Fibroblast of skin of back (primary cell): ENCODE measurements at places on chromosomes 1 and 21.
A peak's percentile ranks its signal among the peaks of the same experiment; 100 is the strongest.

GRCh38 chr1:12370333-12370975 is 140.6 kb downstream of the VPS13D start:
- DNase-seq = no peak

- DNase-seq = no peak
Observed at GRCh38 chr1:203597331-203598090, 29.1 kb upstream of the ATP2B4 start.

DNA sequence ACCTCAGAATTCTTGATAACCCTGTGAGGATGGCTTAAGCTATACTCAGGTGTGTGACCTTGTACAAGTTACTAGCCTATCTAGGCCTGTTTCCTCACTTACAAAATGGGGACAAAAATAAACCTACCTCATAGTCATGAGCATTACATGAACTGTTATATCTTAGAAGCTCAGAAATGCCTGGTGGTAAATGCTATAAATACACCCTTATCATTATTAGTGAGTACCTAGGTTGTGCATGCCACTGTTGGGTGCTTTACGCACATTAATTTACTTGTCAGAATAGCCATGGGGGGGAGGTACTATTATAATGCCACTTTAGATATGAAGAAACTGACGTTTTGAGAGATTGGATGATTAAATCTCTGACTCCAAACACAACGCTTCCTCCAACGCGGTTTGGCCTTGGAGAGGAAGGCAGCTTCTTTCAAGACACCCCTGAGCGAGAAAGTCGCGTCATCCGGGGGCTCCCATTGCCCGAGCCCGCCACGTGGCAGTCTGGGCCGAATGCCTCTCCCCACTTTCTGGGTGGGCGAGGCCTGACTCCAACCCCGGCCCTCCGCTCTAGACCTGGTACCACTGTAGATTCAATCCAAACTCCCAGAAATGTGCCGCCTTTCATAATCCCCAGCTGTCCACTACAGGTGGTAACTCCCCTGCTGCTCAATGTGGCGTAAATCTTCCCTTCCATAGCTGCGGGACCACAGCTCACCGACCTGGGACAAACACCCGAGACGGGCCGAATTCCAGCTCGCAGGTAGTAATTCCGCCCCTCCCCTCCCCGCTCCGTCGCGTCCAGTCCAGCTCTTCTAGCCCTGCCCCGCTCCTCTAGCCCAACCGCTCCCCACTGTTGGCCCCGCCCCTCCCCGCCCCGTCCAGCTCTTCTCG is 771 bp upstream of the RAD54L start:
- DNase-seq = peak; percentile 58

GRCh38 chr21:45991606-45992300 is 10.2 kb downstream of the COL6A1 start:
- DNase-seq = no peak

- no peak for DNase-seq
Observed at GRCh38 chr1:113191579-113192076, 118.6 kb downstream of the LRIG2 start.

DNA sequence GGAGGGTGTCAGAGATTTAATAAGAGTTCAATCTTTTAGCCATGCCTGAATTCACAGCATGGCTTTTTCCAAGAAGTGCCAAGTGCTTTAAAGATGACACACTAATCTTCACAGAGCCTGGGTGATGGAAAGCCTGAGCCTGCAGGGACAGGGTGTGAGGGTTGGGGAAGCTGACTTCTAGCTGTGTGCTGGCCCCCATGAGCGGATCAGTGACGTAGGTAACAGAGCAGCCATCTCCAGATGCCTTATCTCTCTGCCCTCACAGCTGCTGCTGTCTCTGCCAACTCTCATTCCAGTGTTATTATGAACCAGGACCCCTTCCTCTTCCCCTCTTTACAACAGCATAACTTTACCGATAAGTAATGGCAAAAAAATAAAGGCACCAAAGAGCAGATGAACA is 30.6 kb downstream of the FAM78B start:
- DNase-seq = no peak

DNA sequence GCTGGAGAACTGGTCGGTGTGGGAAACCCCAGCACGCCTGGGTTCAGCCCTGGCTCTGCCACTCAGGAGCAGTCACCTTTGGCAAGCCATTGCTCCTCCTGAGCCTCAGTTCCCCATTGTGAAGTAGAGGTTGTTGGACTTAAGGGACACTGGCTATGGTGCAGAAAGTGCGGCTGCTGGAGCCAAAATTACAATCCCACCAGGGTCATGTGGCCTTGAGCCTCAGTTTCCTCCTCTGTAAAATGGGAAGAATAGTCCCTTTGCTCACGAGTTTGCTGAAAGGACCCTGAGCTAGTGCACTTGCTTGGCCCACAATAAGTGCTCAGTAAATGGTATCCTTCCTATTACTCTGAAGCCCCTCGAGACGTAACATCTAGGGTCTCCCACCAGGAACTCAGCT is 14.6 kb upstream of the TAS1R2 start:
- no peak for DNase-seq

DNA sequence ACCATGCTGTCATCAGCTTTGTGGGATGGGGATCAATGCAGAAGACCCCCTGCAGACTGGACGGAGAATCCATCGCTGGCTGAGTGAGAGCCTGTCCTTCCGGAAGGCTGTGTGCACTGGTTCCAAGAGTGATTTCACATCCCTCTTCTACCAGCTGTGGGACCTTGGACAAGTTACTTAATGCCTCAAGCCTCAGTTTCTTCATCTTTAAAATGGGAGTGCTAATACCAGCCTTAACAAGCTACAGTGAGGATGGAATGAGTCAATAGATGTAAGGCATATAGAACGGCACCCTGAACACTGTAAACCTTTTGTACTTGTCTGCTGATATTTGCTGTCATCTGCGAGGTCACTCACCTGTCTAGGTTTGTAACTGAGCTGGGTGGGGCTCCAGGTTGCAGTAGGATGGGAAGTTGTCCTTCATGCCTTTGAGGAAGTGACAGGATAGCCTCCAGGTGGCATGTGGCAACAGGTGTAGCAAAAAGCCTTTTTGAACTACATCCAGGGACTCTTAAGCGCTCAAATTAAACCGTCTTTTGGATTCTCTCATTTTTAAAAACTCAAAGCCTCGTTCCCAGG is 27.5 kb downstream of the TMEM51 start:
- DNase-seq = no peak

DNA sequence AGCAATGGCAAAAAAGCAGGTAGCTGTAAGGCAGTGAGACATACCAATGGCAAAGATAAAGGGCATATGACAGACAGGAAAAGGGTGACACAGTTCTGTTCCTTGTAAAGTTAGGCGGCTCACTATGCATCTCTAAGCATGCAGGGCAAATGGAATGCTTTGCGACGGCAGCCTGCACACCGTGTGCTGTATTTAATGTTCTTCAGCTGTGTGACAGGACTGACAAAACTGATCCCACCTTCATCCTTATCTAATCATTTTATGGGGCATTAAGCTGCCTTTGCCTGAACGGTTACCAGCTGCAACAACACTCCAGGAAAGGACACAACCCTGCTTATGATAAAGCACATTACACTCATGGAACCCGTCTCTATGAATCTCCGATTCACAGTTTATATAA is 80.5 kb upstream of the VAV3 start:
- no peak for DNase-seq

GRCh38 chr1:83113652-83114051 is 885.3 kb downstream of the TTLL7 start:
- DNase-seq = peak; percentile 17

- peak; percentile 84 for DNase-seq
Observed at GRCh38 chr1:111742938-111743549, 3.8 kb upstream of the INKA2 start.

- no peak for DNase-seq
Observed at GRCh38 chr1:65179148-65179547, 31.1 kb downstream of the AK4 start.

- DNase-seq = no peak
Observed at GRCh38 chr1:152220166-152221163, 3.5 kb downstream of the HRNR start.

GRCh38 chr1:165551469-165551868 is 7.7 kb downstream of the LRRC52 start:
- no peak for DNase-seq

GRCh38 chr1:147292012-147292411 is 49.5 kb downstream of the CHD1L start:
- peak; percentile 88 for DNase-seq

DNA sequence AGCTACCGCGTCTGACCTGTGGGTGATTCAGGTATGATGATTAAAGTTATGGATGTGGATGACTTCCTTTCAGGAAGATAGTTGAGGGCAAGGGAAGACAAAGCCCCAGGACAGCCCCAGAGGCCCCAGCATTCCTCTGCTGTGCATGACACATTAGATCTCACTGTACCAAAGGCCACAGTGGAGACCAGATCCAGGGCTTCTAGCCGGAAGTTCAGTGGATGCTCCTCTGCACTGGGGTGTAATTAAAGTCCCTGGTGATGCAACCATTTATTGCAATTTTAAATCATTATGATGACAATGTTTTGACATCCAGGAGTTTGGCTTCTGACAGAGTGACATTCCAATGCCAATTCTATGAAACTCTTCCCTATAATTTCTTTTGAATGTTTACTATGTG is 5.0 kb downstream of the C4BPA start:
- no peak for DNase-seq

GRCh38 chr21:34819357-34819999 is 150.7 kb downstream of the CLIC6 start:
- DNase-seq = no peak

DNA sequence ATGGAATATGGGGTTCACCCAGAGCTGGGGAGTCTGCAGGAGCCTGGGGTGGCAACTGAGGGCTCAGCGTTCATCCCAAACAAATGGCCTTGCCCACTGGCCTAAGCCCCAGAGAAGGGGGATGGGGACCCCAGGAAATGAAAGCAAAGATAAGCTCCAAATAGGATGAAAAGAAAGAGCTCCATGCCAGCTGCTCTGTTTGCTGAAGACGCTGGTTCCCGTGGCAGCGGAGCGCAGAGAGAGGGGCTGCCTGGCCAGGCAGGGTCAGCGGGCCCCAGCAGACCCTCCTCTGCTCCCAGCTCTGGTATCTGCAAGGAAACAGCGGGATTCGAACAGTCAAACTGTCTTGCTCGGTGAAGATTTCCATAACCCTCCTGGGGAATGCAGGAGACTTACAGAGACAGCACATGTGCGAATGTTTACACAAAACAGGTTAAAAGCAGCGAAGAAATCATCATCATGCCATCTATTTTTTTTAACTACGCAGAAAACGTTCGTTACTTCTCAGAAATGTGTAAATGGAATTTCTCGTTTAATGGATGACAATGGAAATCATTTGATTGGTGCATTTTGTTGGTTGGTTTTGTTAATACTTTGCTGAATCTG is 94.4 kb downstream of the PDE9A start:
- DNase-seq = no peak

GRCh38 chr1:85275701-85276214 is 674 bp downstream of the BCL10 start:
- no peak for DNase-seq

DNA sequence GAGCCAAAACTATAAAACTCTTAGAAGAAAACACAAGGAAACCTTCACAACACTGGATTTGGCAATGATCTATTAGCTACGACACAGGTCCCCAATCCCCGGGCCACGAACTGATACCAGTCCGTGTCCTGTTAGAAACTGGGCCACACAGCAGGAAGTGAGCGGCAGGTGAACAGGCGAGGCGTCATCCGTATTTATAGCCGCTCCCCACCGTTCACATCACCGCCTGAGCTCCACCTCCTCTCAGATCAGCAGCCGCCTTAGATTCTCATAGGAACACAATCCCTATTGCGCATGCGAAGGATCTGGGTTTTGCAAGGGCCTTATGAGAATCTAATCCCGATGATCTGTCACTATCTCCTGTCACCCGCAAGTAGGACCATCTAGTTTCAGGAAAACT is 11.9 kb downstream of the TFB2M start:
- no peak for DNase-seq

DNA sequence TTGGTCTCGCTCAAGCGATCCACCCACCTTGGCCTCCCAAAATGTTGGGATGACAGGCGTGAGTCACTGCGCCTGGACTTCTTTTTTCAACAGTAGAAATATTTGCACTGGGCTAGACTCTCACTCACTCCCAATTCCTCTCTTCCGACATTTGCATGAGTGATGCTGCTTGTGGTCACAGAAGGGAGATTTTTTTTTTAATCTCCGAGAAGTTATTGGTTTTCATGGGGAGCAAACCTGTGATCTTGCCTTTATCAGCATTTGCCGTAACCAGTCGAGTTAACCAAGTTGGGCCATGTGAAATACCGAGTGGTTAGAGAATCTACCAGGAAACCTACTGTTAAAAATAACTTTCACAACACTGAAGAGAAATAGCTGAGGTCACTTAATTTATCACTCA is 21.1 kb downstream of the ERG start:
- DNase-seq = peak; percentile 44
